ENCODE measurements at places on chromosomes 7 and 10.

DNA sequence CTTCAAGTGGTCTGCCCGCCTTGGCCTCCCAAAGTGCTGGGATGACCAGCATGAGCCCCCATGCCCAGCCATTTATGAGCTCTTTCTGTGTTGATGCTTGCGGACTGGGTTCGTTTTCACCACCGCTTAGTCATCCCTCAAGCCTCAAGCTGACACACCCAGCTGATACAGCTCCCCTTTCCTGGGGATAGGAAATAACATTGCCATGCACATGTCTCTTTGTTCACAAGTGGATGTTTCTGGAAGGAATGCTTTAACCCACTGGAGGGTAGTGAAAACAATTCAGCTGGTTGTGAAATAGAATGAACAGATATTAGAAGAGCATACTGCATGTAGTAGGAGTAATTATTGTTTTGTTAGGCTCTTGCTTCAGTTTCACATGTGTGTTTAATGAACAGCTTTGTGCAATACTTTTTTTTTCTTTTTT lies 8.5 kb upstream of the METTL27 start:
- DNase-seq = no peak

DNA sequence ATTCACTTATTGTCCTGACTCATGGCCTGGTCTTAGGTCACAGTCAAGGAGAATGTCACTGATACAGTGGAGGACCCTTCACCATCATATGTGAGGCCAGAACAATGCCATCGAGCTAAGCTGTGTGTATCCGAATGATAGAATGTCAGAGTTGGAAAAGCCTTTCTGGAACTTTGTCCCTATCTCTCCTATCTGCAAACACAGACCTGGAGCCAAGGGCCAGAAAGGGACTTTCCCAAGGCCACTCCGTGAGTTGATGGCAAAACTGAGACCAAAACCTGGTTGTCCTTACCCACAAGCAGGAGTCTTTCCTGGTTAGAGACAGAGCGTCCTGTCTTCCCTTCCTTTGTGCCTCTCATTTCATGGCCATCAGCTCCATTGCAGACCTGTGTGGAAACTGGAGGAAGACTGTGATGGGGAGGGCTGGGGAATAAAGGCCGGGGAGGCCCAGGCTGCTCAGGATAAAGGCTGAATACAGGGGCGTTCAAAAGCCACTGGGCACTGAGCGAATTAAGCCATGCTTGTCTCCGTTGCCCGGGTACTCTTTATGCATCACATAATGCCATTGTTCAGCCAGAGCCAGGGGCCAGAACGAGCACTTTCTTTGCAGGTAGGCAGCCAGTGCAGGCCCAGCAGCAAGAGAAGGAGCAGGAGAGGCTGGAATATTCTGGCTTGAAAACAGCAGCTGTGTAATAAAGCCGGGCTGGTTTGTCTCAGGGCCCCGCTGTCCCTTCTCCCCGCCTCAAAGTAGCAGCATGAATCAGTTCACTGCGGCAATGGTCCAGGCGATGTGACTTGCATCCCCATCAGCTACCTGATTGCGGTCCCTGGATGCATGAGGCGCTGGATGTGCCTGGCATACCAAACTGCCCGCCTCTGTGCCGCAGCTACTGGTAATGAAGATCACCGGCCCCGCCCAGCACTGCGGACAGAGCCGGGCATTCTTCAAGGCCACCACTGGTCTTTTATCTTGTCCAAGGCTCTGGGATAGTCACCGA lies 143.0 kb downstream of the RPS24 start:
- DNase-seq = peak; percentile 12

GRCh38 chr10:132689721-132690360 lies 96.1 kb downstream of the NKX6-2 start:
- no peak for DNase-seq

- no peak for DNase-seq
These were observed 2.2 kb upstream of the PDE1C start for GRCh38 chr7:32072397-32072796.

- DNase-seq = no peak
These were observed 31.5 kb downstream of the ACTA2 start for GRCh38 chr10:88920986-88921593.

DNA sequence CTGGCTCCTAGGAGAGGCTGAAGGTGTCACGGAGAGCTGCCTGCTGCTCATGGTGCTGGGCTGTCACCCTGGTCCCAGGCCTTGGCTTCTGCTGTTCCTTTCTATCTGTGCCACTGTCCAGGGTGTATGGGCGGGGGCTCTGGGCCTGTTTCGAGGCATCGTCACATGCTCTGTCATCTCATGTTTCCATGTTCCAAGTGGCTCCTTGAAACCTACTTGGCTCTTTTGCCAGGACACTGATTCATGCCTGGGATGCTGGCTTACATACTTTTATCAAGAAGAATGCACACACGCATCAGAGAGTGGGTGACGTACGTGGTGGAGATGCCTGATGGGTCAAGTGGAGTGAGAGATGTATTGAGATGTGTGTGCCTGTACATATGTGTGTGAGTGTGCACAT lies 50.9 kb downstream of the ADCY1 start:
- DNase-seq = no peak

- no peak for DNase-seq
These were observed 19.2 kb downstream of the PSAP start for GRCh38 chr10:71831646-71832552.

DNA sequence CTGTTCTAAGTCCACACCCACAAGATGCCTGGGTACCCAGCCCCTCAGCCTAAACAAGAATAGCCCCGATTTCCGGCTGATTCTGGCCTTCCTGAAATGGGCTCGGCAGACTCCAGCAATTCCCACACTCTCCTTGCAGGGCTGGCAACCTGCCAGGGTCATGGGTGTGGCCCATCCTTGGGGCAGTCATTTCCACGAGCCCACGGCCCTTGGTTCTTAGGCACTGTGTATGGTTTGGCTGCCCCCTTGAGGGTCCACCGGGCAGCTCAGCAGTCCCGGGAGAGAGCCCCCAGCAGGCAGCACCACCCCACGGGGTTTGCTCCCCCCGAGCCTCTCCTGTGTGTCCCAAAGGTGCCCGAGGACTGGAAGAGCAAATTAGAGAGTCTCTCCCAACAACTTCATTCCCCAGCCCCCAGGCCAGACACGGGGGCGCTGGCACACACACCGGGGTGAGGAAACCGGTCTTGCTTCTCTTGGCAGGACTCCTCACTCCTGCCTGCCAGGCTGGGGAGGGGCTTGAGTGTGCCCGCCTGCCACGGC lies 142.2 kb downstream of the EMX2 start:
- DNase-seq = no peak

DNA sequence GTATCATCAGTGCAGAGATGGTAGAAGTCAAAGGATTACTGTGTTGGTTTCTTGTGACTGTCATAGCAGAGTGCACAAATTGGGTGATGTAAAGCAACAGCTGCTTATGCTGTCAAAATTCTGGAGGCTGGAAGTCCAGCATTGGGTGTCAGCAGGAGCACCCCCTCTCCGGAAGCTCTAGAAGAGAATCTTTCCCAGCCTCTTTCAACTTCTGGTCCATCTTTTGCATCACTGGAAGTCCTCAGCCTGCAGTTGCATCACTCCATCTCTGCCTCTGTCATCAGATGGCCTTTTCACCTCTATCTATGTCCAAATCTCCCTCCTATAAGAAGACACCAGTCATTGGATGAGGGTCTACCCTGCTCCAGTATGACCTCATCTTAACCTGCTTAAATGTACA lies 35.8 kb upstream of the GALNTL5 start:
- no peak for DNase-seq

GRCh38 chr10:50550291-50550839 lies 73.4 kb downstream of the SGMS1 start:
- no peak for DNase-seq

- no peak for DNase-seq
These were observed 54.1 kb downstream of the SRI start for GRCh38 chr7:88165697-88166096.

DNA sequence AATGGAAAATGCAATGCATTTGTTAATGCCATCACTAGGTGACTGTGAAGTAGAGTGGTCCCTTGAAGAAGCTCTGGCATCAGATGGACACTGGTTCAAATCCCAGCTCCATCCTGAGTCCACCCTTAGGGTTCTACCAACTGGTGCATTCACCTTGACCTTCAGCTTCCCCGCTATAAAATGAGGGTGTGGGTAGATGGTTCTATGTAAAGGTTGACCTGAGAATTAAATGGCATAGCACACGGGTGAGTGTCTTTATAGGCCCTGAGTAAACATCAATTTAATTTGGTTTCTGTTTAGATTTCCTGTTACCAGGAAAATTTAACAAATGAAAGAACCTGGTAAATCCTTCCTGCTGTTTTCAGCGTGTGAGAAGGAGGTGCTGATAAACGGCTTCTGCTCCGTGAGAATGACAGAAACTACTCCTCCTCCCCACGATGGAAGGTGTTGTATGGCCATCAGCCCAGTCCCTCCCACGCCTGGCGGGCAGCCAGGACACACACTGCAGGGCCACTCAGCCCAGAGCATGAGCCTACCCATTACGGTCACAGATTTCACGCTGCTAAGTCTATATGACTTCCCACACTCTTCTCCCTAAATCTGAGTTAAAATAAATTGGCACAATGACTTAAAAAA lies 210.1 kb downstream of the TNS3 start:
- no peak for DNase-seq

- no peak for DNase-seq
These were observed 120.1 kb downstream of the DYNC2I1 start for GRCh38 chr7:158976468-158976848.

- DNase-seq = no peak
These were observed 63.4 kb downstream of the RNF32 start for GRCh38 chr7:156703773-156704482.

GRCh38 chr7:112596260-112596659 lies 115.5 kb downstream of the LSMEM1 start:
- no peak for DNase-seq

- DNase-seq = no peak
These were observed 115.5 kb downstream of the ITIH5 start for GRCh38 chr10:7551289-7551688.

DNA sequence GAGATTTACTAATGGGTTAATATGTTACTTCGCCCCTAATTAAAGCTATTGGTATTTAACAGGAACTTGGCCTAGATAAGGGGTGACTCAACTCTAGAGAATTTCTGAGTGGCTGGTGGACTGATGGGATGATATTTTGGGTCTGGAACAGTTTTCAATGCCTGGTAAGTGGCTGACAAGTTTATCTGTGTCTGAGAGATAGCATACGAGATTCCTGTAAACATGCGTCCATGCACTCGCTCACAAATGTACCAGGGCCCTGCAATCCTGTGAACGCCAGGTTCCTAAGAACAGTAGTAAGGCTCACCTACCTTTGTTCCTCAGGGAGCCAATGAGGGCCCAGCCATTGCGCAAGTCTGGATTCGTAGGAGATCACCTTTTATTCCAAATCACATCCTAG lies 683.8 kb upstream of the ANKRD30A start:
- DNase-seq = no peak

GRCh38 chr10:117502421-117503243 lies 39.9 kb upstream of the EMX2 start:
- no peak for DNase-seq

GRCh38 chr7:155738652-155739537 lies 73.4 kb downstream of the SHH start:
- DNase-seq = peak; percentile 24

- DNase-seq = no peak
These were observed 96.8 kb upstream of the PHYHIPL start for GRCh38 chr10:59079386-59080226.

- DNase-seq = no peak
These were observed 111.9 kb downstream of the NEBL start for GRCh38 chr10:20785174-20785573.

DNA sequence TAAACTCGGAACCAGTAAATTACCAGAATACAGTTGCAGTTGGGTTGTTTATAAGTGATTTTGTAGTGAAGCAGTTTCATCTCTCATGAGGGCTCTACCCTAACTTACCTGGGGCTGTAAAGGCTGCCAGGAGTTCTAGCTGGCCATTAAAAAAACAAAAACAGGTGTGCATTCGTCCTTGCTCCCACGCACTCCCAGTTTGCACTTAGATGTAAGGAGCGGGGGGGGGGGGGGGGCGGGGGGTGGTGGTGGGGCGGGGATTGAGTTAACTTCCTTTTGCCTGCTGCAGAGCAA lies 2.3 kb upstream of the PFKFB3 start:
- DNase-seq = no peak

DNA sequence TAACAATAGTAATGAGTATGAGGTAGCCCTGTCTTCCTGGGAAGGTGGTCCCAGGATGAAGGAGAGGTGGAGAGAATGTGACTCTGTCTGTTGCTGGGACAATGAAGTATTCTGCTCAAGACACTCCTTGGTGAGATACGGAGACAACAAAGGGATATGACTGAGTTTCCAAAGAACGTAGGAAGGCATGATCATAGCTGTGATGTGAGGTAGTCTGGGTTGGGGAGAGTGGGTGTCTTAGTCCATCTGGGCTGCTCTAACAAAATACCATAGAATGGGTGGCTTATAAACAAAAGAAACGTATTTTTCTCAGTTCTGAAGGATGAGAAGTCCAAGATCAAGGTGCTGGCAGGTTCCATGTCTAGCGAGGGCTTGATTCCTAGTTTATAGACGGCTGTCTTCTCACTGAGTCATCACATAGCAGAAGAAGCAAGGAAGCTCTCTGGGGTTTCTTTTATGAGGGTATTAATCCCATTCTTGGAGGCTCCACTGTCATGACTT lies 84.9 kb upstream of the RHOBTB1 start:
- no peak for DNase-seq

DNA sequence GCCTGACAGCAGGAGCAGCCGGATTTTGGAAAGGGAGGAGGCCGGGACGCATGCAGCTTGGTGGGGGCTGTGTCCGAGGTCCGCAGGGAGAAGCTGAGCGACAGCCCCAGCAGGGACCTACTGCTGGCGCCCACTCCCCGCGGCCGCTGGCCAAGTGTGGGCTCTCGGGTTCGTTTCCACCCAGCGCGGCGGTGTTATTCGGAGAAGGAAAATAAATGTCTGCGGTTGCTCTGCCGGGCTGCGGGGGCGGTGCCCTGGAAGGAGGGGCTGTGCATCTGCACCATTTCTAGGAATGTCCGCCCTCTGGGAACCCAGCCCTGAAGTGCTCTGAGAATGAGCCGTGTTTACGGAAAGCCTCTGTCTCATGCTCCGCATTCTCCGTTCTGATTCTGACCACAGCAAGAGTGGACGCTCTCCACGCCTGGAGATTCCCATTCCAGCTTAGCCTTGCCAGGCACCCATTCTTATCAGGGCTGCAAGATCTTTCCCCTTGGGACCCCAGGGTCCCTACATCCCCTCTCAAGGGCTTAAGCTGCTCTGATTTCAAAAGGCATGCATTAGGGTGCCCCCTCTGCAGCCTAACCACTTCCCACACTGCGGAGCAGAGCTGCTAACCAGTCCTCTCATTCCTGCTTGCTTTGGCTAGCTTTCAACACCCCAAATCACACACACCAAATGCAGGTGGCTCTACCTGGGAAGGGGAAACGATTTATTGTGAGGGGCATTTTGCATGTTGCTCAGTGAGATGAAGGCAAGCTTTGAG lies 256.6 kb upstream of the GLI3 start:
- DNase-seq = no peak

GRCh38 chr7:132386201-132386681 lies 190.0 kb downstream of the PLXNA4 start:
- DNase-seq = peak; percentile 68

GRCh38 chr10:109287858-109288257 lies 635.5 kb downstream of the XPNPEP1 start:
- DNase-seq = no peak

- no peak for DNase-seq
These were observed 51.1 kb upstream of the PODXL start for GRCh38 chr7:131607291-131608115.

GRCh38 chr7:143487061-143487460 lies 9.4 kb downstream of the TAS2R41 start:
- DNase-seq = no peak

- no peak for DNase-seq
These were observed 39.8 kb downstream of the RCC1L start for GRCh38 chr7:75033826-75034225.
